ENCODE measurements at places on chromosomes 7 and 10.

DNA sequence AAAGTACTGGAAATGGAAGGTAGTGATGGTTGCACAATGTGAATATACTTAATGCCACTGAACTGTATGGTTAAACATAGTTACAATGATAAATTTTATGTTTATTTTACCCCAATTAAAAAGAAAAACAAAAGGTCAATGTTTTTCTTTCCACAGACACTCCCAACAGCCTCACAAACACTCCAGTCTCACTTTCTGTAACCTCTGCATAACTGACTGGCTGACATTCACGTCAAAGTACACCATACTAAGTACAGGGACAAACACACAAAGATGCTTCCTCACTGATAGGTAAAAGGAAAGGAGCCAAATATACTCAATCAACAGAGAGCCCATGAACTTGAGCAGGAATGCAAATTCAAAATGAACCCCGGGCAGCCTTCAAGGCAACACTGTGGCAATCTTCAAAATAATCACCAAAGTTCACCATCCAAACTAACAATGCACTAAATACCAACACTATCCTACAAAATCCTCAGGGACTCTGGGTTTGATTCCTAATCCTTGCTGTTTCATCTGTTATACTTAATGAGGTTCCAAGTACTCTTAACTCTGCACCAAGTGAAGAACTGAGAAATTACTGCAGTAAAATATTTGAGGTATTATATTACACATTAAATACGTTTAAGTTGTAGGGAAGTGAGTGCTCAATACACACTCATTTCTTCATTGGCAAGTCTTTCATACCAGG lies 90.8 kb downstream of the ARMH3 start:
- DNase-seq, result no peak

GRCh38 chr7:12705878-12706277 lies 18.4 kb downstream of the ARL4A start:
- no peak for DNase-seq

GRCh38 chr10:1297566-1298301 lies 241.5 kb downstream of the WDR37 start:
- DNase-seq, result no peak

GRCh38 chr10:100008708-100009282 lies 952 bp downstream of the DNMBP start:
- DNase-seq, result no peak

GRCh38 chr7:24422441-24423010 lies 138.5 kb downstream of the NPY start:
- no peak for DNase-seq

- DNase-seq, result no peak
These were observed 101.8 kb downstream of the CABCOCO1 start for GRCh38 chr10:61764486-61764885.

DNA sequence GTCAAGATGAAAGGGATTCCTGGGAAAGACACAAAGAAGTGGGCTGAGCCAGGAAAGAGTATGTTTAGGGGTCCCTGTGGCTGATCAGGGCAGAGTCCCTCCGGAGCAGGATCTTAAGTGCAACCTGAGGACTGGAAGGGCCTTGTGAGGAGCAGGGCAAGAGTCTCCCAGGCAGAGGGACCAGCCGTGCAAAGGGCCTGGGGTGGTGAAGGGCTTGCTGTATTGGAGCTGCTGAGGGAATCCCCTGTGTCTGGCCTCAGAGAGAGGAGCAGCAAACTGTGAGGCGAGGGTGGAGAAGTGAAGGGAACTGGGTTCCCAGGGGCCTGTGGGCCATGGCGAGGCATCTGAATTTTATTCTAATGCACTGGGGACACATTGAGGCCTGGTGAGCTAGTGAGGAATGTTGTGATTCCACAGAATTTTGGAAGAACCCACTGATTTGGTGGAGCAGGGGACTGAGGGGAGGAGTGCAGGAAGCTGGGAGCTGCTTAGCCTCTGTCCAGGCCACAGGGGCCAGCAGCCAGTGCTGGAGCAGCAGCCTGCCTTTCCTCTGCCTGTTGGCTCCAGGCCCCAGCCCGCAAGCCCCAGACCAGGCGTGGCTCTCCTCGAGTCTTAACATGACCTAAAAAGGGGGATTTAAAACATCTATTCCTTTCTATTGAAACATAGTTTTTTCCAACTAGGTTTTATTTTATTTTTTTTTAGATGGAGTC lies 138.4 kb upstream of the IGFBP3 start:
- no peak for DNase-seq

DNA sequence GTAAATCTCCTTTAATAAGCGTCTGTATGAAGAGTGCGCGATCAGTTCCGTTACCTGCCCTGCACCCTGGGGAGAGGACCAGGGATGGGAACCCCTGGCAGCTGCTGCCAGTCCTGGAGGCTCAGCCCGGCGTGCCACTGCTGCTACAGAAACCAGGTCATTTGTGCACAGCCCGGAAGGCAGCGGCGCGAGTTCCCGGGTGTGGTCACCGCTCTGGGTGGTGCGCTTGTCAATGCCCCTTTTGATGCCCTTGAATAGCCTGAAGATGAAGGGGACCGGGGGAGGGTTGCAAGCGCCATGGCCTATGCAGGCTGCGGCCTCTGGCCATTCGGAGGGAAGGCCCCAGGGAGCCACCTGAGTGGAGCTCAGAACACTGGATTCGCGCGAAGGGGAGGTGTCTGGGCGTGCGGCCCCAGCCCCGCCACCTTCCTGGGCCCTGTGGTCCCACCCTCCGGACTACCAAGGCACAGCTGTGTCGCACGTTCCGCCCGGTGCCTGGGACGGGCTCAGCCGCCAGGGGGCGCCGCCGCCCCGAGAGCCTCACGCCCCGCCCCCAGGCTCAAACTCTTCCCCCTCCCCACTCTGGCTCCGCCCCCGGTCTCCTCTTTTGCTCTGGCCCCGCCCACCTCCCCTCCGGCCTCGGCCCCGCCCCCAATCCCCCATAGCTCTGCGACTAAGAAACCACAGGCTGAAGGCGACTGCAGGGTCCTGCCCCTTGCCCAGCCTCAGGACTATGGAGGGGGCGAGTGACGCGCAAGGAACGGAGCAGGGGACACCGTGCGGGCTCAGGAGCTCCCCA lies 16.5 kb downstream of the AP5Z1 start:
- peak; percentile 78 for DNase-seq

DNA sequence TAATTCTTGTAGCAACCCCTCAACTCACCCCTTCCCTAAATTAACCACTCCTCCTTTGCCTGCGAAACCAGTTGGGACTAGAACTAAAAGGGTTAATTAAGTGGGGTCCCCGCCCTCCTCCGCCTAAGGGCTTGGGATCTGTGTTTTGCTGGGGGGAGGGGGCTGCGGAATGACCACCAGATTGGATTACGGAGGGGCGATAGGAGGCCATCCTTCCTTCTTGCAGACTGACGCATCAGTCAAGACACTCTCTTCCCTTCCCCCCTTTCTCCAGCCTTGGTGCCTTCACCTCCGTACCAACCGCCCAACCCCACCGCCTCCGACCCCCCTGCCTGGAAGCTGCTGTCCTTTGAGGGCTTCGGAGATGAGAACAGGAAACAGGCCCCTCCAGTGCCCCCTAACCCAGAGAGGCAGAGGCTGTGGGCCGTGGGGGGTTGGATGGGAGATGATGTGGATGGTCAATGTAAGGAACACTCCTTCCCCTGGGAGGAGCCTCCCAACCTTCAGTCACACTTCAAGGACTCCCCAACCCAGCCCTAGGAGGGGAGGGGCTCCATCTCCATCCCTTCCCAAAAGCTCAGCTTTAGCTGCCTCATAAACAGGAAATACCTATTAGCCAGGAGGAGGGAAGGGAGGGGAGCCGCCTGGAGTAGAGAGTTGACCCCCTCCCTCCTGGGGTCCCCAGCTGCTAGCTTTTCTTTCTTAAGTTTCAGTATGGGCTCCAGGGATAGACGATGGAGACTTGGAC lies 997 bp upstream of the LDB1 start:
- no peak for DNase-seq

DNA sequence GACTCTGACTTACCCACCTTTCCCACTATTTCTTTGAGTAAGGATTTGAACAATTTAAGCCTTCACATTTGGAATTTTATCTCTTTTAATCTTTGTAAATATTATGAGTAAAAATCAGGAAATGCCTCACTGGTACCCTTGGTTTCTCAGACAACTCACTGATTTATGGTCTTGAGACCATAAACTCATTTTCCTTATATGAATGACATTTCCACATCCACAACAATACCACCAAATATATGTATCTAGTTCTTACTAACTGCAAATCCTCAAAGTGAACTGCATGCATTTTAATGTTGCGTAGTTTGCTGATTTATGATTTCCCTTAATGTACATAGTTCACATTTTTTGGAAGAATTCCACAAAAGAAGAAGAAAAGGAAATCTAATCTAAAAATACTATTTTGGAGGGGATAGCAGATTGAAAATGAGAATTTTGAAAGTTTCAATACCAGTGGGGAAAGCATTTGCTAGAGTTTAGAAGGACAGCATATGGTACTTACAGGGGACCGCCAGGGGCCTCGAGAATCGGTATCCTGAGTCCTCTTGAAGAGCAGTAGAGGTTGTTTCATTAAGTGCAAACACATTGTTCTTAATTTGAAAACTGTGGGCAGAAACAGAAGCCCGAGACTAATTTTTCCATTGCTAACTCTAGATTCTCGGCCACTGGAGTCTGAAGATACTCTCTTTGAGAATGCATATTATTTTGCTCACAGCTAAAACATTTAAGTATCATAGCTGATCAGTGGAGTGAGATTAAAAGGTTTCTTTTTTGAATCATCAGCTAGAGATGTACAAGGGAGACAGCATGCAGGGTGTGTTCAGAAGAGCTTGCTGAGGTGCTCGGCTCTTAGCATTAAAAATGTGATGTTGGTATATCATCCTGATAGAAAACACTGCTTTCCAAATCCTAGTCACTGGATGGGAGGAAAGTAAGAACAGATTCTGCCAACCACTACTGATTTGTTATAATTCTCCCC lies 964.0 kb downstream of the GATA3 start:
- no peak for DNase-seq

DNA sequence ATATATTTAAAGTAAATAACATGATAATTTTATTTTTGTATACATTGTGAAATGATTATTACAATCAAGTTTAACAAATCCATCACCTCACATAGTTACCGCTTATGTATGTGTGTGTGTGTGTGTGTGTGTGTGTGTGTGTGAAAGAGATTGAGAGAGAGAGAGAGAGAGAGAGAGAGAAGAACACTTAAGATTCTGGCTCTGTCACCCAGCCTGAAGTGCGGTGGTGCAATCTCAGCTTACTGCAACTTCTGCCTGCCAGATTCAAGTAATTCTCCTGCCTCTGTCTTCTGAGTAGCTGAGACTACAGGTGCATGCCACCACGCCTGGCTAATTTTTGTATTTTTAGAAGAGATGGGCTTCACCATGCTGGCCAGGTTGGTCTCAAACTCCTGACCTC lies 17.8 kb downstream of the LYZL1 start:
- DNase-seq, result no peak

- peak; percentile 66 for DNase-seq
These were observed 26.2 kb downstream of the TBATA start for GRCh38 chr10:70758757-70759514.

- DNase-seq, result no peak
These were observed 24.1 kb downstream of the SEMA3D start for GRCh38 chr7:85162721-85163120.

DNA sequence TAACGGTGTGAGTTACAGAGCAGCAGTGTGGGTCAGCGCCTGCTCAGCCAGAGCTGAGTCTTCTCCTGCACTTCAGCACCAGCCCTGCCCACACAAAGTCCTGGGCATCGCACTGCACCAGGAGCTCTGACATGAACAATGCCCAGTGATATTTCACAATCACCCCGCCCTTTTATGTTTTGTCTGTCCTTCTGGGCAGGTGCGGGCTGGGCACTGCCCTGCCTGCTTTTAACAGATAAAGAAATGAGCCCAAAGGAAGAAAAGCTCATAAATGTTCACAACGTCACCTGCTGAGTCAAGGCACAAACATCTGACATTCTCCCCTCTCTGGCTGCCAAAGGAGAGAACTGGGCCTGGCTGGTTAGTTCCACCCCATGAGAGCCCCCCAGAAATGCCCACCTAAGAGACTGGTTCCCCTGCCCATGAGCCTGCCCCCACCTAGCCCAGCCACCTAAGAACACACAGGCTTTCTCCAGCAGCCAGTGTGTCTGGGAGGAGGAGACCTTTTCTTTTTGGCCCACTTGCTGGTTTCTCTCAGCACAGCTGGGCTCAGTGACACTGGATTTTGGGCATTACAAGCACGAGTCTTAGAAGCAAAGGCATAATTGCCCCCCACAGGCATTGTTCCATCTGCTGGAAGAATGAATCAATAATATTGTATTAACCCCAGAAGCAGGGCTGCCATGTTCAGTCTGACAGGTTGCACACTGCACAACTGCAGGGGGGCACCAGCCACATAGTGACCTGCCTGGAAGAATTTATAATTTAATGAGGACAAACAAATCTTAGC lies 22.3 kb downstream of the CALML3 start:
- peak; percentile 18 for DNase-seq

DNA sequence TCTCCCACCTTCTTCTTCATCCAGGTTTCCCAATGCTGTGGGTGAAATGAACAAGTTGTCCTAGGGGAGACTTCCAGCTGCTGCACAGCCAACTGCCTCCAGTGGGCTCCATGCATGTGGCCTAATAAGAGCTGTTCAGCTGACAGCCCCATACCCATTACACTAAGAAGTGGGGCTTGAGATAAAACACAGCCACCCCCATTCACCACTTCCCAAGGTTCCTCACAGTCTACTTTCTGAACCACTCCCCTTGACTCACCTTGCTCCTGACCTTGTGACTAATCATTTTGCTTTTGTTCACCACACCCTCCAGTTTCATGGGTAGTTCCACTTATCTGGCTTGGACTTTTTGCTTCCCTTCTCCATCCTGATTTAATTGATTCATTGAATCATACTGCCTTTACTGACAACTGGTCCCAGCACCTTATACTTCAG lies 119.3 kb downstream of the CABCOCO1 start:
- DNase-seq, result no peak

DNA sequence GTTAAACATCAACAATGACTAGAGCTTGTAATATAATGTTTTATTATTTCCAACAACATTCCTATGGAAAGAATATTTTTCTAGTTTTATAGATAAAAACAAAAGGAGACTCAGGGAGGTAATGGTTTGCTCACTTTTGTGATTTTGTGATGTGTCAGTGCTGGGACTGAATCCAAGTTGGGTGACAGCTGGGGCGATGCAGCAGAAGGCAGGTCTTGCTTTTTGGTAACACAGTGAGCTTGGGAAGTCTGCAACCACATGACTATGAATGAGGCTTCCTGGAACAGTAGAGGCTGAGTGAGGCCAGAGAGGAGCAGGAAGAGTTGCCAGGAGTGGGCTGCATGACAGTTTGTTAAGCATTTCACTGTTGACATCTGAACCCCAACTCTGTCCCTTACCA lies 4.9 kb upstream of the YKT6 start:
- DNase-seq, result no peak

- no peak for DNase-seq
These were observed 130.7 kb upstream of the NOBOX start for GRCh38 chr7:144534196-144534595.

DNA sequence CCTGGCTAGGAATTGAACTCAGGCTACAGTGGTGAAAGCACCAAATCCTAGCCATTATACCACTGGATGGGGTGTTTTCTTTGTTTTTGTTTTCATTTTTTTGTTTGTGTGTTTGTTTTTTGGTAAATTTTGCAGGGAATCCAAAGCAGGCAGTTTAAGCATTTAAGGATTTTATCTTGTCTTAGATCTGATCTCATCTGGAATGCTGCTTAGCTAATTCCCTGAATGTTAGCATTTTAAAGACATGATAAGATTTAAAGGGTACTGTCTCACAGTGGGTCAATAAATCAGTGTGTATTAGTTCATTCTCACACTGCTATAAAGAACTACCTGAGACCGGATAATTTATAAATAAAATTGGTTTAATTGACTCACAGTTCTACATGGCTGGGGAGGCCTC lies 5.6 kb upstream of the MKLN1 start:
- no peak for DNase-seq

All from activated CD4-positive, CD25-positive, alpha-beta regulatory T cell treated with anti-CD3 and anti-CD28 coated beads, Interleukin-2, amount 50 U/mL, for 72 hours (primary cell).